ENCODE measurements at places on chromosomes 11 and 22. TPM values are rescaled to one million over a fixed set of nuclear protein-coding genes. Genes with fewer than 3 reads are reported as not detected.
A peak's percentile ranks its signal among the peaks of the same experiment; 100 is the strongest.

The SCUBE1 gene
- total RNA-seq, result 0.07 TPM

The IL17REL gene
- not detected for total RNA-seq

The MPPED2 gene
- 1.6 TPM for total RNA-seq

The RPS6KA4 gene
- 36.2 TPM for total RNA-seq

The UPK3A gene
- total RNA-seq, result not detected

The PRG3 gene
- total RNA-seq, result not detected

- H3K27me3 ChIP-seq, result no peaks in the 10 kb centered on the region
- peaks cover 4% of the 10 kb centered on the region for H3K4me1 ChIP-seq
These were observed 41.7 kb upstream of the APLNR start for GRCh38 chr11:57278721-57279095.

GRCh38 chr22:47110817-47111443, 348.5 kb downstream of the TBC1D22A start:
- DNase-seq, result peak; percentile 33
- H3K27ac ChIP-seq, result no peak overlapping the region
- peaks cover 12% of the 10 kb centered on the region for H3K4me1 ChIP-seq
- H3K4me3 ChIP-seq, result no peak overlapping the region

GRCh38 chr11:20511982-20512381, 87.4 kb upstream of the SLC6A5 start:
- no peaks in the 10 kb centered on the region for H3K27me3 ChIP-seq
- no peak for DNase-seq
- no peaks in the 10 kb centered on the region for H3K36me3 ChIP-seq
- H3K4me1 ChIP-seq, result no peaks in the 10 kb centered on the region

DNA sequence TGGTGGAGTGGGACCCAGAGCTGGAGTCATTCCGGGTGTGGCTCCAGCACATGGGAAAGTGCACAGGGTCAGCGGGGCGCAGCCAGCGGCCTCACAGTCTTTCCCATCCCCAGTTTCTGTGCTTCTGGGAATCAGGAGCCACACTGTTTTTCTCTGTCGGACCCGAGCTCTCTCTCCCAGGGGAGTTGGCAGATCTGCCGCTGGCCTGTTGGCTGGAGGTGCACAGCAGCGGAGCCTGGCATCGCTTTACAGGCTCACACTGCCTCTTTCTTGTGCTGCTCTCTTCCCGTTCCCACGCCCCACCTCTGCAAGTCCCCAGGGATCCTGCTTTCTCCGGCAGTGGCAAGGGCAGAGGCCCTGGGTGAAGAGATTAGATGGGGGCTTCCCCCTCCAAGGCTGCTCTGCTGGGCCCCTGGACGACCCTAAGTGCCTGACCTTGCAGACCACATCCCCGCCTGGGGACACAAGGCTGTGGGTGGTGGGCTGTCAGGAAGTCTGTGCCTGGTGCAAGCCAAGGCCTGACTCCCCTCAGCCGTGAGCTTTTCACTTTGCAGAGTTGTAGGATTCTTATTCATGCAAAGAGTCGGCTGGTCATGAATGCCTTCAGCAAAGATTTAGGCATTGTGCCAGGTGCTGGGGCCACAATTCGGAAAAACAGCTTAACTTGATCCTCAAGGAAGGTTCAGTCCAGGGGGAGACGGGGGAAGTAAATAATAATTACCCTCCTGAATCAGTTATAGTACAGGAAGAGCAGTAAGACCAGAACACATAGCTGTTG, 116.3 kb downstream of the TIMP3 start:
- no peaks in the 10 kb centered on the region for H3K4me1 ChIP-seq
- H3K27me3 ChIP-seq, result peaks cover 9% of the 10 kb centered on the region
- no peaks in the 10 kb centered on the region for H3K36me3 ChIP-seq
- no peak overlapping the region for H3K27ac ChIP-seq

GRCh38 chr11:43557553-43558110, 122.9 kb upstream of the HSD17B12 start:
- no peak for DNase-seq
- H3K4me3 ChIP-seq, result no peak overlapping the region
- peaks cover 76% of the 10 kb centered on the region for H3K27me3 ChIP-seq
- no peak overlapping the region for H3K27ac ChIP-seq
- H3K36me3 ChIP-seq, result no peaks in the 10 kb centered on the region

DNA sequence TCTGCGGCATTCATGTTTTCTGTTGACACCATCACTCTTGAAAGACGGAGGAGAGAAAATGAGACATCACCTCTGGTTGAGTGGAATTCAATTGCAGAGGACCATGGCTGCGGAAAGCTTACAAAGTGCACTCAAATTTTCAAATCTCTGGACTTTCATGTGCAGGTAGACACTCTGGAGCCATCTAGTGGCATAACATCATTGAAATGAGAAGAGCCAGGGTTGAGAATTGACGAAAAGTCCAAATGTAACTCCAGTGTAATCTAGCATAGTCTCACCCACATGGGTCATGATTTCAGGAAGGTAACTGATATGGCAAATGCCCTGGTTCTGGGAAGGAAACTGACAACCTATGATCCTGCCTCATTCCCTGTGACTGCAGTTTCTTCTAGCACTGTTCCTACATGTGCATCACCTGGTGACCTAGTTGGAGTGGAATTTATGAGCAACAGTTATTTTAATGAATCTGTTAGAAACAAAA, 687.8 kb downstream of the KCNA4 start:
- peaks cover 11% of the 10 kb centered on the region for H3K4me1 ChIP-seq
- H3K27me3 ChIP-seq, result no peaks in the 10 kb centered on the region
- H3K4me3 ChIP-seq, result no peak overlapping the region
- DNase-seq, result peak; percentile 84

- DNase-seq, result peak; percentile 59
- H3K4me3 ChIP-seq, result no peak overlapping the region
- no peaks in the 10 kb centered on the region for H3K36me3 ChIP-seq
- peaks cover 3% of the 10 kb centered on the region for H3K27me3 ChIP-seq
- H3K27ac ChIP-seq, result no peak overlapping the region
These were observed 229.9 kb upstream of the PITPNB start for GRCh38 chr22:28148816-28149465.

GRCh38 chr11:86726118-86726753, 53.8 kb upstream of the ME3 start:
- no peaks in the 10 kb centered on the region for H3K27me3 ChIP-seq
- H3K4me3 ChIP-seq, result no peak overlapping the region
- H3K27ac ChIP-seq, result peak overlapping the region; percentile 35
- peaks cover 5% of the 10 kb centered on the region for H3K4me1 ChIP-seq
- peak; percentile 85 for DNase-seq
- no peaks in the 10 kb centered on the region for H3K36me3 ChIP-seq

DNA sequence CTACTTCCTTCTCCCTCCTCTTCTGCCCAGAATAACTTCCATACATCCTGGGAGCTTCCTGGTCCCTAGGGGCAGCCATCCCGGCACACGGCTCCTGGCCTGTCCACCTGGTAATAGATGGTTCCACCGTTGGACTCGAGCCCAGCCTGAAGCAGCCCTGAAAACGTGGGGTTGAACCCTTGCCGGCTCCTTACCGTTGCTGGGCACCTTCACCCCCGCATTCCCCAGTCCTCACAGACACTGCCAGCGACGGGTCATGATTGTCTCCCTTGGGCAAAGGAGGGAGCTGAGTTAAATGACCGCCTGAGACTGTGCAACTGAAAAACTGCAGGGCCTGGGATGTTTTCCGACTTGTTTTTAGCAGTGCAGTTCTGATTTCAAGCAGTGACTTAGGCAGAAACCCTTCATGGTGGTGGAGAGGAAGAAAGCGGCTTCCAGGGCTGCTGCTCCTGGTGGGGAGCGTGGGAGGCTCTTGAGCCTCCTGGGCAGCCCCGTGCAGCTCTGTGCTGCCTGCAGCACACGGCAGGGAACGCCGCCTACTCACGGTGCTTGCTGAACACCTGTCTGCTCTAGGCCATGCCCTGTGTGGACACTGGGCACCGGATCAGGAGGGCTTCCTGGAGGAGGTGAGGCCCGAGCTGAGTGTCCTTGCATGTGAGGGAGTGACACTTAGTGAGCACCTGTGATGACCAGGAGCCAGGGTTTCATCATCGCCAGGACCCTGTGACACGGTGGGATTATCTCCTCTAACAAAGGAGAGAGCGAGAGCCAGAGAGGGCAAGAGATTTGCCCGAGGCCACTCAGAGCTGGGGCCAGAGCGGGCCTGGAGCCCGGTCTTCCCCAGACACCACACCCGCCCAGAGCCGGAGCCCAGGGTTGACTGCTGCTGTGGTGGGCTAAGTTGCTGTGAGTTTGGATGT, 77.4 kb downstream of the FBLN1 start:
- no peaks in the 10 kb centered on the region for H3K36me3 ChIP-seq
- no peak for DNase-seq
- peaks cover 3% of the 10 kb centered on the region for H3K4me1 ChIP-seq
- no peak overlapping the region for H3K4me3 ChIP-seq
- no peaks in the 10 kb centered on the region for H3K27me3 ChIP-seq

GRCh38 chr11:118057251-118058145, 19.4 kb upstream of the TMPRSS4 start:
- H3K27me3 ChIP-seq, result peaks cover 2% of the 10 kb centered on the region
- H3K27ac ChIP-seq, result no peak overlapping the region
- H3K4me1 ChIP-seq, result no peaks in the 10 kb centered on the region
- DNase-seq, result no peak
- H3K4me3 ChIP-seq, result no peak overlapping the region
- H3K36me3 ChIP-seq, result no peaks in the 10 kb centered on the region

DNA sequence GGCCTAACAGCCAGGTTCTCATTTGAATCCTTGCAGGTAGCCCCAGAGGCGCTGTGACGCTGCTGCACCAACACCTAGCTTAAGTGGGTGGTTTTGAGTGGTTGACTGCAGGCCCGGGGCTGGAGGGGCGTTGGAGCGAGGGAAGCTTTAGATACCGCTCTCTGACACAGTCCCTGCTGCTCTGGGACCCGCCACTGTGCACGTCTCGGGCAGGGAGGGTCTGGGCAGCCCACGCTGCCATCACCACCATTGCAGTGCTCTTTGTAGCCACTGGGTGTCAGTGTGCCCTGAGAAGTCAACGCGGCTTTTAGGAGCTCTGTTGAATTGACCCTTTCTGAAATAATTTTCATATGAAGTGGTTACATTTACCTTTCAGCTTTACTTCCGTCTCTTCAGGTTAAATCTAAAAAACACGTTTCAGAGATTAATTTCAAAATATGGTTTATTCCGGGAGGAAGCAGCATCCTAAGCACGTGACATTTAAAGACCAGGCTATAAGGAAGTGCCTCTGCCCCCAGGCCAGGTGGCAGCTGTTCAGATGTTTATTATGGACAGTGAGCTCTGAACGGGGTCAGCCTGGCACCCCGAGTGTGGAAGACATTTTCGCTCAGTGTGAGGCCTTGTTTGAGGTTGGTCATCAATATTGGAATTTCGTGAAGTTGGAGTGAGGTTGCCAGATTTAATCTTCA, 30.9 kb upstream of the PARVB start:
- H3K36me3 ChIP-seq, result peaks cover 24% of the 10 kb centered on the region
- H3K27me3 ChIP-seq, result no peaks in the 10 kb centered on the region
- no peak overlapping the region for H3K27ac ChIP-seq
- DNase-seq, result peak; percentile 16
- peaks cover 9% of the 10 kb centered on the region for H3K4me1 ChIP-seq

DNA sequence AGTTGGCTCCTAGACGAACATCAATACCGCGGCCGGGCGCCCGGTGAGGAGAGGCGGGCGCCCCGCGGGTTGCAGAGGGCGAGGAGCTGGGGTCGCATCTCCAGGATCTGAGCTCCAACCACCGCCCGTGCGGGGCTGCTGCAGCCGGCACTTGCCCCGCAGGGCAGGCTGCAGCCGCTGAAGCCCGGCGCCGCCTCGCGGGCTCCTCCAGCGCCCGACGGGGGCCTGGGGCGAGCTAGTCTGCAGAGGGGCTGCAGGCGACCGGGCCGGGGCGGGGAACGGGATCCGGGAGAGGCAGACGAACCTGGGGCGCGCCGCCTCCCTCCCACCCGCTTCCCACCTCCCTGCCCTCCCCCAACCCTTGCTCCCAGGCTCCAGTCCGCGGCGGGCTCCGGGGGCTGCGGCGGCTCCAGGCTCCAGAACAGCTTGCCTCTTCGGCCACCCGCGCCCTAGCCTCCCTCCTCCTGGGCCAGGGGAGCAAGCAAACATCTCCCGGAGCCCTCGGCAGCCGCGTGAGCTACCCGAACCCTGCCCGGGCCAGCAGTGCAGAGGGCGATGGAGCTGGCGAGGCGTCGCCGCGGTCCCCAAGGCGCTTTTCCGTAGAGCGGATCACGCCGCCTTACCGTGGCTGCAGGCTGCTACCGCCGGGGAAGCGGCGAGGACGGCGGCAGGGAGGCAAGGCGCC, 802 bp downstream of the TENM4 start:
- H3K36me3 ChIP-seq, result no peaks in the 10 kb centered on the region
- peak; percentile 31 for DNase-seq
- H3K27ac ChIP-seq, result peak overlapping the region; percentile 87
- H3K27me3 ChIP-seq, result peaks cover 3% of the 10 kb centered on the region
- H3K4me3 ChIP-seq, result peak overlapping the region; percentile 76

GRCh38 chr22:37638391-37639069, 939 bp upstream of the SH3BP1 start:
- H3K36me3 ChIP-seq, result no peaks in the 10 kb centered on the region
- peaks cover 44% of the 10 kb centered on the region for H3K4me1 ChIP-seq
- no peak overlapping the region for H3K27ac ChIP-seq
- no peak overlapping the region for H3K4me3 ChIP-seq
- DNase-seq, result no peak
